ENCODE measurements at places on chromosomes 5 and 9.

DNA sequence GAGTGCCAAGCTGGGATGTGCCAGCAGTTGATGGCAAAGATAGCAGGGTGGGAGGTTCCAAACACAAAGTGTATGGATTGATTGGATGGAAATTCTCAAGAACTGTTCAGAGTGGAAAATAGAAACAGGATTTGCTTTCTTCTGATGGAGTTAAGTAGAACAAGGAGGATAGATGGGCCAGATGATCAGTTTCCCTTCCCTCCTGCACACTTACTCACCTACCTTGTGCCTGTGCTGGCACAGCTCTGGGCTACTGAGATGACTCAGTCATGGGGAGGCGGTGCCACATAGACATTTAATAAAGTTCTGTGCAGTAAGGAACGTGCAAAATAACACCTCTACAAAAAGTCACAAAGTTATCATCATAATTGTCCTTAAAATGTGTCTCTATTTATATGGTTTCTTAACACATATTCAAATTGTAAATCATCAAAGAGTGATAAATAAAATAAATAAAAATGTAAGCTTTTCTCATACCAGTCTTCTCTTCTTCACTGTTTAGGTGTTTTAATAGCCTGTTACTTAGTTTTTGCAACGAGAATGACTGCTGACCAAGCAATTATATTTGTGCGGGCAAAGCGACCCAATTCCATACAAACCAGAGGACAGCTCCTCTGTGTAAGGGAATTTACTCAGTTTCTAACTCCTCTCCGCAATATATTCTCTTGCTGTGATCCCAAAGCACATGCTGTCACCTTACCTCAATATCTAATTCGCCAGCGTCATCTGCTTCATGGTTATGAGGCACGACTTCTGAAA lies 12.7 kb downstream of the PTPDC1 start:
- no peak for DNase-seq

- DNase-seq: no peak
Observed at GRCh38 chr5:159972538-159973362, 36.2 kb upstream of the TTC1 start.

DNA sequence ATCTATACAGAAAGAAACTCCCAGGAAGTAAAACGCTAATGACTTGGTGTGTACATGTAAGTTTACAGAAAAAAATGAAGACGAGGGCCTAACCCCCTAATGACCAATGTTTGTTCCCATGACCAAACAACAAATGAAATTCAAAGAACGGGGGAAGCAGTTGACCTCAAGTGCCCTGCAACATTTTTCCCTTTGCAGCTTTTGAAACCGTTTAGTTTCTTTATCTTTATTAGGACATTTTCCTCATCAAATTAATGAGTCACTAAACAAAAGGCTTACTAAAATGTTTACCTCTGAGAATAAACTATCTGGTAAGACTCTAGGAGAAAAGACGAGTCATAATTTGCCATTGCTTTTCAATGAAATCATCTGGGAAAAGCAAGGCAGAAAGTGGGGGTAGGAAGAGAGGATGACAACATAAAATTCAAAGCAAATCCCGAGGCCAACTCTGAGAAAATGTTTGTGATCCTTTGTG lies 57.4 kb downstream of the LHFPL2 start:
- no peak for DNase-seq

DNA sequence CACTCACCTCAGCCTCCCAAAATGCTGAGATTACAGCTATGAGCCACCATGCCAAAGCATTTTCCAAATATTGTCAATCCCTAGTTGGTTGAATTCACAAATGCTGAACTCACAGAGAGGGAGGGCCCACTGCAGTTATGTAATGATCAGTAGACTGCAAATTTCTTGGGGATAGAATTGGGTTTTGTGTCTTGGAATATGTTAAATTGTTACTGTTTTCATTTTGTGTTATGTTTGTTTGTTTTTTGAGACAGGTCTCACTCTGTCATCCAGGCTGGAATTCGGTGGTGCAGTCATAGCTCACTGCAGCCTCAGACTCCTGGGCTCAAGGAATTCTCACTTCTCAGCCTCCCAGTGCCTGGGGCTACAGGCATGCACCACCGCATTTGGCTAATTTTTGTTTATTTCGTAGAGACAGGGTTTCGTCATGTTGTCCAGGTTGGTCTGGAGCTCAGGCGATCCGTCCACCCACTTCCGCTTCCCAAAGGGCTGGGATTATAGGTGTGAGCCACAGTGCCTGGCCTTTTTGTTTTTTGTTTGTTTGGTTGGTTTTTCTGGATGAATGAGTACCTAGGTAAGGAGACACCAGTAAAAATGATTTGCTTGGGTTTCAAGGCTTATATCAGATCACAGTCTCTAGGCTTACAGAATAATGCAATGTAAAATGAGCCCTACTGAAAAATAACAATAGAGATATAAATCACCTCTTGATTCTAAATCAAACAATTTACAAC lies 31.5 kb upstream of the LMNB1 start:
- no peak for DNase-seq

DNA sequence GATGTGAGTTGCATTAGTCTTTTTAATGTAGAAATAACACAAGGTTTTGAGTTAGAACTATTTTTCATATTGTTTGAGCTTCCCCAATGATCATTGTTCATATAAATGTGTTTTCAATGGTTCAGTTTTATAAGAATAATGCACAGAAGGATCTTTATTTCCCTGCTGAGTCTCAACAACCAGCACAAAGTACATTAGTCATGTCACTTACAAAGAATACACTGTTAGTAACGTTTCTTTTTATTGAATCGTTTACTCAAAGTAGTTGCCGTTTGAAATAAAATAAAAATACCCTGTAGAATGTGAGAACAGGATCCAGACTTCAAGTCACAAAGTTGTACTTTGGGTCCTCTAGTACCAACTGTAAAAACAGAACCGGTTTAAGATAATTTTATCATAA lies 41.5 kb downstream of the ERCC8 start:
- no peak for DNase-seq

GRCh38 chr5:160398806-160399205 lies 1.0 kb downstream of the FAM200C start:
- no peak for DNase-seq

GRCh38 chr5:117337064-117337749 lies 762.6 kb upstream of the SEMA6A start:
- DNase-seq: no peak

DNA sequence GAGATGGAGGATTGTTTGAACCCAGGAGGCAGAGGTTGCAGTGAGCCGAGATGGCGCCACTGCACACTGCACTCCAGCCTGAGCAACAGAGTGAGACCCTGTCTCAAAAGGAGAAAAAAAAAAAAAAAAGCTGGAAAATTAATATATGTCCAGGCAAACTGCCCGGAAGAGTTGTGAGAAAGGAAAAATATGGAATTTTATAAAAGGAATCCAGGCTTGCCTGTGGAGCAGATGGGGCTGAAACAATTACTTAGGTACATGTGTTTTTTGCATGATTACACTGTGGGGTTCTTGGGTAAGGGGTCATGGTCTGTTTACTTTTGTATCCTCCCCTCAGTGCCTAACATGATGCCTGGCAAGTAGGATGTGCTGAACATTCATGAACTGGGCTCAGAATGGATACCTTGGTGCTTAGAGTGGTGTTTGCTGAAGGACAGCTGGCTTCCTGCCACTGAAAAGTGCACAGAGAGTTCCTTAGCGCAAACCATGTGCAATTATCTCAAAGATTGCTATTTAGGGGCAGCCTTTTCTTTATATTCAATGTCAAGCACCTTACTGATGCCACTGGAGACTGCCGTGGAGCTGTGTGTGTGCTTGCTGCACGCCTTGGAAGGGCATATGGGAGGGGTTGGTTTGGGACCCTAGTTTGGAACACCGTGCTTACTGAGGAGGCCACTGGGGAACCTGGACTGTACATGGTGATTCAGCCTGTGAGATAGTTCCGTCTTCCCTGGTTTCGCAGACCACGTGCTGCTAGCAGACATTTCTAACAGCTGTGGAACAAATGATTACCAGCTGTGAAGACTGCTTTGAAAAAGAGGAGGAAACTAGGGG lies 78.4 kb downstream of the MAP1B start:
- DNase-seq: peak; percentile 70

DNA sequence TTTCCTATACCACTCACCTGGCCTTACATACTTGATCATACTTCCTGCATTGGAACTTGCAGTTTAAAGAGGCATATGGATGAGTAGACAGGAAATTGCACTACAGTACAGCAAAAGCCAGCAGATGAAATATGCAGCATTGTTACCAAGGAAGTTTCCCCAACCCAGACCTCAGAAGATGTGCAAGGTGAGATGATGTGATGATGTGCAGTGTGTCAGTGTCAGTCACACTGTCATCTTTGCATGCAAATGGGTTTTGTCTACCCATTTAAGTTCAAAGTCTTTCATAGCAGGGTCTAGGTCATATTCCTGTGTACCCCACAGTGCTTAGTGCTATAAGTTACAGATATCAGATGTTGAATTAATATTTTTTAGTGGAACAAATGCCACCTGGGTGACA lies 89.3 kb upstream of the CER1 start:
- DNase-seq: no peak

Data from fibroblast of skin of left biceps (primary cell).